ENCODE measurements at places on chromosomes 2 and 18.

DNA sequence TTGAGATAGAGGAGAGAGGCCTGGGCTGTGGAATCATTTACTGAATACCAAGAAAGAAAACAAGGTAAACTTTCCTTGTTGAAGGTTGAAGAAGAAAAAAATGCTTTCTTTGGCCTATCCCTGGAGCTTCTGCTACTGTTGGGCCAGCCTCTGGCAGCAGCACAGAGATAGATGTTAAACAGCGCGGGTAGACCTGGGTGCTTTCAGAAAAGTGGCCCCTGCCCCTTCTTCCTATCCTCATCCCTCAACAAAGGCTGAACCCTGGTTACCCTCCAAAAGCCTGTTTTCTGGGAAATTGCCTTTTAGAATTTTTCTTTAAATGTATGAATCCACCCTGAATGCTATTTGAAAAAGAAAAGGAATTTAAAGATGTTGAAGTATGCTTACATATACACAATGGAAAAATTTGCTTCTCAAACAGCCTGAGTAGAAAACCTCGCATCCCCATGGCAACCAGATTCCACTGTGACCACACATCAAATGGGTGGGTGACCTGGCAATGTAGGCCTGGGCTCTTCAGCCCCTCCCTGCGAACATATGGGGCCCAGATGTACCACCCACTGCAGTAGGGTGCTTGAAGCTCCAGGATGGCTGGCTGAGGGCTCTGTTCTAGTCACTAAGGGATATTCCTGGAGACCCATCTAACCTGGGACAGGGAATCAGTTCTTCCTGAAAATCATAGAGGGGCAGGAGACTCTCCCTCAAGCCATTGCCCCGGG, 23.4 kb upstream of the CHRNA1 start:
- DNase-seq = no peak

DNA sequence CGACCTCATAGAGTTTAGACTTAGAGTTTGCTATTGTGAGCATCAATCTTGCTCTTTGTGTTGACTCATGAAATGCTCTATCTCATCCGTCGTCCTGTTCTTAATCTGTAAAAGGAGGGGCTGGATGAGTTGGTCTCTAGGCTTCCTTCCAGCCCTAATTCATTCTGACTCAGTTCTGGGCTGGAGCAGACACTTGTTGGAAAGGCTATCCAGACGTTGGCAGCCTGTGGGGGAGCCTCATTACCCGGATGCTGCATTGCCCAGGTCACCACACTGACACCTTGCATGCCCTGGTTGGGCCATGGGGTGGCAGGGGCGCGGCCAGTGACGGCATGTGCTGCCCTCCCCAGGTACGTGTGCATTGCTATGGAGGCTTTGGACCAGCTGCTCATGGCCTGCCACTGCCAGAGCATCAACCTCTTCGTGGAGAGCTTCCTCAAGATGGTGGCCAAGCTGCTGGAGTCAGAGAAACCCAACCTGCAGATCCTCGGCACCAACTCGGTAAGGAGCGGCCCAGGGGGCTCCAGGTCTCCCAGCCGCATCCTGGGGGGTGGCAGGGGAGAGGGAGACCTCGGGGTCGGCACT, 61.5 kb downstream of the EFR3B start:
- DNase-seq = no peak

DNA sequence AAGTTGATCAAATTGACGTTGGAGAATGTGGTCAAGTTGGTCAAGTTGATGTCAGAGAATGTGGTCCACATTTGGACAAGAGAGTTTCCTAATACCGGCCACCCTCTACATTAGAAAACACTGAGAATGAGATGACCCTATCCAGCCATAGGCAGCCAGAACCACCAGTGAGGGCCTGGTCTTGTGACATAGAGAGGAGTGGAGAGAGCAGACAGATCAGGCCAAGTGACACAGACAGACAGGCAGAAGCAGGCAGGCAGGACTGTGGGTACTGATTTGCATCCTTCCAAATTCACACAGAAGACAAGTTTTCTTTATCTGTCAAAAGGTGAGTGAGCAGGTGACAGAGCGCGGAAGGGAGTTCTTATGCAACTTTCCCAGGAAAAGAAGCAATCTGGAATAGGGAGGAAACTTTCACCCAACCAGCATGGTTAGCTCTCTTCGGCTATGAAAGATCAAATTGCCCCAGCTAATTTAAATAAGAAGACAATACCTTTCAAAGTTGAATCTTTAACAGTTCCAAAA, 109.1 kb upstream of the PID1 start:
- no peak for DNase-seq

DNA sequence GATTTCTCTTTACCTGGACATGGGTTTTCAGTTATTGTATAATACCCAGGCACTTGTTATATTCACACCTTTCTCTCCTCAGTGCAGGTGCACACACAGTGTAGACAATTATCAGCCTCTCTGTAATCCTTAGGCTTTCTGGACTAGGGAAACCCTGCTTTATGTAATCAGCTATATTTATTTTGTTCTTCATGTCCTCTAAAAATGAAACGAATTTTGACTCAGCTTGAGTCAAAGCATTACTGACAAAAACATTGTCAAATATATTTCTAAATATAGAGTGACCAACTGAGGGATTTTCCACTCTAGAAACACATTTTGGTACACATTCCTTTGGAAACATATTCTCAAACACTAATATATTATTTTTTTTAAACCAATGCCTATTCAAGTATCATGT, 144.8 kb upstream of the GULP1 start:
- no peak for DNase-seq

DNA sequence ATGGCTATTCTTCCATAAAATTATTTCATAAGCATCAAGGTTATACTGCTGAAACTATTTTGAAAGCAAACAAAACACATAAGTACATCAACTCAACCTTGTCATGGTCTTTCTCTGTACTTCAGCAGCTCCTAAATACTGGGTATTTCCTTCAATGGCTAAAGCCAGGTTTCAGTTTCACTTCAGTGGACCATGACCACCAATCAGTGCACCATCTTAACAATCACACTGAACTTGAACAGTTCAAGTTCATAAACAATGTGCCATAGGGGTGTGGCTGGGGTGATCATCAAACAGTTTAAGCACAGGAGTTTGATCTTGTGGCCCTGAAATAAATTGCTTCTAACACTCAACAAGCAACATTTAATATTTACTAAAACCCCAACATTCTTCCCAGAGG, 124.1 kb upstream of the FIGN start:
- no peak for DNase-seq

GRCh38 chr18:864872-865273, 39.8 kb upstream of the ADCYAP1 start:
- peak; percentile 80 for DNase-seq

DNA sequence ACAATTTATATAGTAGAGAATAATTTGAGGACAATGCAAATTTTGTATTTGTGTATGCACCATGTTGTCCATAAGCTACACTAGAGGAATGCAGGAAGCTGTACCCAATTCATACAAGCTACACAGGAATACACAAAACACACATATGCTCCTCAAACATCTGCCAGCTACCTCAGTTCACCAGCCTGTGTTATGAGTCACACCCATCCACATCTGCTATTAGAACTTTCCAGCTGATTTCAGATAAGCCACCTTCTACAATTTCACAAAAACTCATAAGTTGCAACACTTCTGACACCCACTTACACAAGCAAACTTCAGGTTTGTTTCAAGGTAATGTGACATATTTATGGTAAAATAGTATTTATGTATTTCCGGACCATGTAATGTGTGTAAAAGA, 438.9 kb downstream of the SATB2 start:
- DNase-seq = no peak

- DNase-seq = peak; percentile 27
These were observed 5.3 kb upstream of the NEU4 start for GRCh38 chr2:241803387-241804325.

- no peak for DNase-seq
These were observed 136.9 kb upstream of the CAB39 start for GRCh38 chr2:230575642-230576324.

- no peak for DNase-seq
These were observed 414.4 kb upstream of the ACVR2A start for GRCh38 chr2:147430408-147430807.

GRCh38 chr2:232420463-232421188, 14.0 kb downstream of the ALPG start:
- DNase-seq = peak; percentile 8

- no peak for DNase-seq
These were observed 47.7 kb downstream of the ACTR2 start for GRCh38 chr2:65275141-65275915.

DNA sequence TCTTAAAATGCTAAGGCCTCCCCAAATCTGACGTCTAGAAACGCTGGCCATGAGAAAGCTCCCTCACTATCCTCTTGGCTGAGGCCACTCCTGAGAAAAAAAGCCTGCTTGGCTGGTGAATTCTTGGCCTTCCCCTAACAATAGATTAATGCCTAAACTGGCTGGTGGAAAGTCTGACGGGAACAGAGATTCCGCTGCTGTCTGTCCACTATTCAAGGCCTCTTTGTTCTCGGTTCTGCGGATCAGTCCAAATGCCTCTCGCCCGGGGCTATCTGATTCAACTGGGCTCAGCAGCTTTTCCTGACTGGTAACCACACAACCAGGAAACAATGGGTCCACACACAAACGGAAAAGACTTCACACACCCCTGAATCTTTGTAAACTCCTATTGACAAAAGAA, 27.2 kb downstream of the PXDN start:
- DNase-seq = no peak

DNA sequence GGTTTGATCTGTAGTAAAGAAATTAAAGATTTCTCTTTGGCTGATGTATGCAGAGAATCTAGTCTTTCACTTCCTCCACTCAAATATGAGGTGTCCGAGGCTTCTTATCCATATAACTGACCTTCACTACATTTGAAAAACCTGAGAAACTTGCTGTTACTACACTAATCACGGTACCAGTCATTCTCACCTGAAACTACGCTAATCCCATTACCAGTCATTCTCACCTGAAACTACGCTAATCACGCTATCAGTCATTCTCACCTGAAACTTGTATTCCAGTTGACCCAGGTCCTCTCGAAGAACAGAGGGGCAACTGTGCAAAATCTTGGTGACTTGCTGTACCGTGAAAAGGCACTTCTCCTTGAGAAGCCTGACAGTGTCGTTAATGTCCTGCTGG, 5.1 kb downstream of the MTERF4 start:
- DNase-seq = no peak

DNA sequence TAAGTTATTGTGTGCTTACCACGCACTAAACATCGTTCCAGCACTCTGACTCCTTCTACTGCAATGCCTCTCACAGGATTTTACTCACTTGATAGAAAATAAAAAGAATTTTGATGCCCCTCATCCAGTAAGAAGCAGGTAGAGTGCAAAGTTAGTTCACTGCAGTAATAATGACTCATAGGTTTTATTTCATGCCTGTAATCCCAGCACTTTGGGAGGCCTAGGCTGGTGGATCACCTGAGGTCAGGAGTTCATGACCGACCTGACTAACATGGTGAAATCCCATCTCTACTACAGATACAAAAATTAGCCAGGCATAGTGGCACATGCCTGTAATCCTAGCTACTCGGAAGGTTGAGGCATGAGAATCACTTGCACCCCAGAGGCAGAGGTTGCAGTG, 190.6 kb downstream of the RAD51AP2 start:
- DNase-seq = no peak

GRCh38 chr2:33022989-33023727, 76.4 kb downstream of the LTBP1 start:
- DNase-seq = peak; percentile 5

DNA sequence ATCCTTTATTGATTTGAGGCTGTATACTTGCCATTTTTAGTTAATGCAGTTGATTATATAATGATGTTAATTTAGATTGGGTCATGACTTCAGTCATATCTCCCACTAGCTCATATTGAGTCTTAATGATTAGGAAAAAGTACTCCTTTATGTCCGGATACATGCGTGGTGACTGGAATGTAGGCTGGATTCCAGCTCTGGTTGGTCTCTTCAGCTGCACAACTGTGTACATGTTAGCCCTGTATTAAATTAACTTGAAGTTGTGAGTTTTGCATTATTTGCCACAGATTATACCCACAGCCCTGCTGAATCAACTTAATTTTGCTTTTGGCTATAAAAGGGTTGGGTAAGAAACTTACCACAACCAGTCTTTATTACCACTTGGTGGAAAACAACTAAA, 22.5 kb downstream of the MOB4 start:
- DNase-seq = no peak

- DNase-seq = no peak
These were observed 167.1 kb upstream of the PKDCC start for GRCh38 chr2:41880561-41881243.

GRCh38 chr2:47230418-47230817, 75.3 kb upstream of the STPG4 start:
- no peak for DNase-seq

- DNase-seq = no peak
These were observed 319.8 kb downstream of the CTNNA2 start for GRCh38 chr2:79832511-79833234.

GRCh38 chr18:54303408-54303807, 34.1 kb downstream of the POLI start:
- no peak for DNase-seq

DNA sequence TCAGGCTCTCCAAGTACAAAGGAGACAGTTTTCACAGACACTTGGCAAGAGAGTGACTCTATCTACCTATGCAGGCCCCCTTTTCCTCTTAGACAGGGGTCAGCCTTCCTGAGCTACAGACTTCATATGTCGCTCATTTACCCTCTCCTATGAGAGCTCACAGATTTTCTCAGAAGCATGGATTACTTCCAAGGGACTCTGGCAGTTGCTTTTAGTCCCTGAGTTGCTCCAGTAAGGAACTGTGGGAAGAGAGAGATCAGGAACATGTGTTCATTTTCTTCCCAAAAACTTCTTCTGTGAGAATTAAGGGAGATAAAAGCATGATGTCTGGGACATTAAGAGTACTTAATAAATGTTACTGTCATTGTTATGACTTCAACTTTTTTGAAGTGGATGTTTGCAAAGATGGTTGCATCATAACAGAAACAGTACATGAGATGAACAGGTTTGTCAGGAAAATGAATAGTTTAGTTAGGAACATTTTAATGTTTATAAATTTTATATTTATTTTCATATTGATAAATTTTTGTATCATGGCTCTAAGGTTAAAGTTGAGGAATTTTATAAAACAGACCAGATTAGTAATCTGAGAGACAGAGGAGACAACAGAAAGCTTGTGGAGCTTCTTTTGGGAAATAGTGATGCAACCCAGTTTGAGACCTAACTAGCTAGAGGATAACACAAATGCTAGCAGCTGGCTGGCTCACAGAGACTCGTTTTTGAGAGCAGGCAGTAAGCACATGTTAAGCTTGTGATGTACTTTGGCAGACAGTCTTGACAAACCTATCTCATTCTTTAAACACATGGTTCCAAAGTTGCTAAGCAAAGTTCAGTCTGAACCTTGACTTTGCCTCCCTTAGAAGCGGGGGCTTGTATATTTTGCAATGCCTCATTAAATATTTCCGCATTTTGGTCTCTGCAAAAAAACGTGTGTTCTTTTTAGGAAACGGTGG, 21.7 kb upstream of the UGP2 start:
- DNase-seq = peak; percentile 17

GRCh38 chr2:217735899-217736298, 266.9 kb downstream of the TNS1 start:
- no peak for DNase-seq

DNA sequence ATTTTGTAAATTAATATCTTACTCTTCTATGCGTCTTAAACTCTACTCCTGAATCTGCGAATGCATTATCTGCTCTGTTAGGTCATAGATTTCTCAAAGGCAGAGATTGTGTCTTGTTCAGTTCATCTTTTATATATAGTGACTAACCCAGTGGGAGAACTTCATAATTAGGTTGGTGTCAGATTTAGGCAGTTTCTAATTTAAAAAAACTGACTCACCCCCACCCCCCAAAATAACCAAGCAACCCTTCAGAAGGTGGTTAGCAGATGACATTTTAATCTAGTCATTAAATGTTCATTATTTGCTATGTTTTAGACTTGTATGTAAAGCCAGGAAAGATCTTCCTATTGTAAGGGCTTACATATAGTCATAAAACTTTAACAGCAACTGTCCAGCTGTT, 10.4 kb downstream of the SERPINB12 start:
- peak; percentile 34 for DNase-seq

All from suppressor macrophage treated with lipopolysaccharide for 1 hour (primary cell).